ENCODE measurements at places on chromosomes 4 and X.
A peak's percentile ranks its signal among the peaks of the same experiment; 100 is the strongest.

GRCh38 chrX:51641421-51642021 lies 22.8 kb upstream of the CENPVL3 start:
- DNase-seq, result peak; percentile 54

- peak; percentile 76 for DNase-seq
These were observed 29.5 kb upstream of the MAP3K15 start for GRCh38 chrX:19544693-19545305.

DNA sequence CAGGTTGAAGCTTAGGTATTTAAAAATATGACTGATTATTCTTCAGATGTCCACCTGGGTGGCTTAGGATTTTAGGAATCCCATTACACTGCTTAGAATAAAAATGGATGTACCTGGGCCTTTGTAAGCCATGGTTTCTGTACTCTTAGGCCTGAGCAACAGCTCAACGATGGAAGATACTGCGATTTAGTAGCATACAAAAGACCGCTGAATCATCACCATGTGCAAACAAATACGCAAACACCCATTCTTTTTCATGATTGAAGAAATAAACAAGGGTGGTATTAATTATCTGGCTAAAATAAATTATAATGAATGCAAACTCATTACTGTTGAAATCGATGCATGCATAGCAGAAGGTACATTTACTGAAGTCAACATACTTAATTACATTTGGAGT lies 188.9 kb downstream of the ZNF330 start:
- no peak for DNase-seq

- no peak for DNase-seq
These were observed 38.9 kb downstream of the PAGE2 start for GRCh38 chrX:55127692-55128091.

- DNase-seq, result no peak
These were observed 16.0 kb upstream of the CTBP1 start for GRCh38 chr4:1264942-1265341.

DNA sequence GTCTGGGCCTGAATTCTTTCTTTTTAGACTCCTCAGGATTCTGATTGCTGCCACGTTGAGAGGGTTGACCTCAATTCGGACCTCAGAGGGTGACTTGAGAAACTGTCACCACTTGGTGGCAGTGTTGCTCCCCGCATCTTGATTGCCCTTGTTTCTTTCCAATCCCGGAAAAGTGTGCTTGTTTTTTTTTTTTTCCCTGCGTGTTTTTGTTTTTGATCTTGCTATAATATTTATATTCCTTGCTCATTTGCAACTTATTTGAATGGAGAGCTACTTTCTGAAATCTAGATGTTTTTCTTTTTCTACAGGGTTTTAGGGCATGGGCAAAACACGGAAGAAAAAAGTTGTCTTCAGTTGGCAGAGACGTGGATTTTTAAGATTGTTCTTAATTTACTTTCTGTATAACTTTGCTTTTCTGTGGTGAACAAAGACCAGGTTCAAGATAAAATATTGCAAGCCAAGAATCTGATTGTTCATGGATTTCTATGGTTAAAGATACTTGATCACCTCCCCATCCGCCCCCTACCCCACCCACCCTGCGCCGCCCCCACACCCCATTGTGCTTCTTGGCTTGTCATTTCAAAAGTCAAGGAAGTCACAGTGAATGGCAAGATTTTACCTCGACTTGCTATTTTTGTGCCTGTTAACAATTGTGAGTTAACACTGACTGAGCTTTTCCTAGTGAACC lies 102.0 kb downstream of the PTTG2 start:
- DNase-seq, result peak; percentile 71

DNA sequence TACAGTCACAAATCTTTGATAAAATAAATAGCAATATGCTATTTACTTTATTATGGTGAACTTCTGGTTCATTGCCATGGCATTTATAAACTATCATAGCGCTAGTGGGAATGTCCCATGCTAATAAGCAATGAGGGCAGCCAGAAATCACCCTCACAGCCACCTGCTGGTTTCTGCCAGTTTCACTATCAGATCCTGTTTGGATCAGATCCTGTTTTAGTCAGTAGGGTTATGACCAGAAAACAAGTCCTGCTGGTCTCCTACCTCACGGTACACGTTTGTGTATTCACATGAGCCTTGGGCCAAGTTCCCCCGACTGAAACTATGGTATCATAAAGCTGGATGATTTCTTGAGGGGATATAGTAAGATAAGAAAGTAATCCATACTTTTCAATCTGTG lies 17.7 kb downstream of the FOXR2 start:
- DNase-seq, result no peak

- no peak for DNase-seq
These were observed 42.7 kb downstream of the TMEM156 start for GRCh38 chr4:38989487-38989886.

GRCh38 chr4:185591679-185592141 lies 56.4 kb upstream of the PDLIM3 start:
- no peak for DNase-seq

DNA sequence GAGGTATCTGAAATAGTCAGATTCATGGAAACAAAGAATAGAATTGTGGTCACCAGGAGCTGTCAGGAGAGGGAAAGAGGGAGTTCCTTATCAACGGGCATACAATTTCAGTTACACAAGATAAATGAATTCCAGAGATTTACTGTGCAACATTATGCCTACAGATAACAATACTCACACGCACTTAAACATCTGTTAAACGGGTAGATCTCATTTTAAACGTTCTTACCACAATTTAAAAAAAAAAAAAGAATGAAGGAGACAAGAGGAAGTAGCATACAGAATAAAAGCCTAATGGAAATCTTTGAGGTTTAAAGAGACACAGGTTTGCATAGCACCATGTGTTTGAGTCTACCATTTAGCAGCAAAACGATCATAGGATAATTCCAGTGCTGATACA lies 298.0 kb downstream of the DKK2 start:
- no peak for DNase-seq

- DNase-seq, result no peak
These were observed 13.8 kb downstream of the PCDH10 start for GRCh38 chr4:133162941-133163340.

DNA sequence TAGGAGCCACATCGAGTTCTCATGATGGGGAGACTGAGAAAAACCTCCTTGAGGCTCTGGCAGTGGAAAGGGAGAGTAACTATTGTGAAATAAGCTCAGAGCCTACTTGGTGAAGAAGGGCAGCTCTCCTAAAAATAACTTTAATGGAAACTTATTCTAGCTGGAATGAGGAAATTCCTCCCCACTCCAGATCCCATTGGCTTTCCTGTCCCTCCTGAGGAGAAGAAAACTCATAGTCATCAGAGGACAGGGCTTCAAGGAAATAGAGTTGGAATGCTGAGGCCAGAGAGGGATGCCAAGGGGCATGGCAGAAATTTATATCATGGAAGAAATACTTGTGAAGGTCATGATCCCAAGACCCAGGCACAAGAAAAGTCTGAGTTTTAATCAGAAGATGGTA lies 70.7 kb upstream of the TAPT1 start:
- no peak for DNase-seq

DNA sequence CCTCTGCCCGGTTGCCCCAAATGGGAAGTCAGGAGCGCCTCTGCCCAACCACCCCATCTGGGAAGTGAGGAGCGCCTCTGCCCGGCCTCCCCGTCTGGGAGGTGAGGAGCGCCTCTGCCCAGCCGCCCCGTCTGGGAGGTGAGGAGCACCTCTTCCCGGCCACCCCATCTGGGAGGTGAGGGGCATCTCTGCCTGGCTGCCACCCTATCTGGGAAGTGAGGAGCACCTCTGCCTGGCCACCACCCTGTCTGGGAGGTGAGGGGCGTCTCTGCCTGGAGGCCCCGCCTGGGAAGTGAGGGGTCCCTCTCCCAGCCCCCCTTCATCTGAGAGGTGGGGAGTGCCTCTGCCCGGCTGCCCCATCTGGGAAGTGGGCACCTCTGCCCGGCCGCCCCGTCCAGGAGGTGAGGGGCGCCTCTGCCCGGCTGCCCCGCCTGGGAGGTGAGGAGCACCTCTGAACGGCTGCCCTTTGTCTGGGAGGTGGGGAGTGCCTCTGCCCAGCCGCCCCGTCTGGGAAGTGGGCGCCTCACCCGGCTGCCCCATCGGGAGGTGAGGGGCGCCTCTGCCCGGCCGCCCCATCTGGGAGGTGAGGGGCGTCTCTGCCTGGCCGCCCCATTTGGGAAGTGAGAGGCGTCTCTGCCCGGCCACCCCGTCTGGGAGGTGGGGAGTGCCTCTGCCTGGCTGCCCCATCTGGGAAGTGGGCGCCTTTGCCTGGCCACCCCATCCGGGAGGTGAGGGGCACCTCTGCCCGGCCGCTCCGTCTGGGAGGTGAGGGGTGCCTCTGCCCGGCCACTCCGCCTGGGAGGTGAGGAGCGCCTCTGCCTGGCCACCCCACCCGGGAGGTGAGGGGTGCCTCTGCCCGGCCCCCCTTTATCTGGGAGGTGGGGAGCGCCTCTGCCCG lies 10.6 kb downstream of the PABPC1L2A start:
- no peak for DNase-seq

All from SK-N-SH (cell line).